ENCODE measurements at places on chromosomes 2 and 18. TPM values are rescaled to one million over a fixed set of nuclear protein-coding genes. Genes with fewer than 3 reads are reported as not detected.
A peak's percentile ranks its signal among the peaks of the same experiment; 100 is the strongest.

- no peak overlapping the region for H3K27ac ChIP-seq
- no peak overlapping the region for H3K4me3 ChIP-seq
- peak; percentile 34 for DNase-seq
- H3K36me3 ChIP-seq: no peaks in the 10 kb centered on the region
These were observed 79.4 kb downstream of the TMEM182 start for GRCh38 chr2:102841107-102841840.

Gene MC4R
- total RNA-seq: not detected

GRCh38 chr2:12313445-12314126 is 403.1 kb upstream of the TRIB2 start:
- peaks cover 21% of the 10 kb centered on the region for H3K4me1 ChIP-seq
- H3K36me3 ChIP-seq: no peaks in the 10 kb centered on the region
- no peak overlapping the region for H3K27ac ChIP-seq
- no peak overlapping the region for H3K4me3 ChIP-seq

Gene NRP2
- 183 TPM for total RNA-seq

DNA sequence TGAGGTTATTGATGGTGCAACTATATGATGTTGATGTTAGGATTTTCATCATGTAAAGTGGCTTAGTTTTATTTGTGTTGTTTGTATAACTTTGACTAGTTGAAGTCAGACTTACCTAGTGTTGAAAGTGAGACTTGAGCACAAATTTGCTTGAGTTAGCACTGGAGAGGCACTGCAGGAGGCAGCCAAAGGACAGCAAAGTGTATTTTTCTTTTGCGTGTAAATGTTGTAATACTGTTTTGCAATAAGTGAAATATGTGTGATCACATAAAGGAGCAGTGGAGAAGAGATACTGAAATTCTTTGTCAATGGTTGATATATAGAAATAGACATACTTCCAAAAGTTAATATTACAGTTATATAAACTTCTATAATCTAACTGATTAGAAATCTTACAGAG is 332.0 kb upstream of the RAB12 start:
- no peaks in the 10 kb centered on the region for H3K27me3 ChIP-seq
- H3K27ac ChIP-seq: no peak overlapping the region
- H3K4me3 ChIP-seq: no peak overlapping the region
- DNase-seq: no peak
- H3K4me1 ChIP-seq: no peaks in the 10 kb centered on the region
- H3K36me3 ChIP-seq: no peaks in the 10 kb centered on the region

Gene PLCD4
- total RNA-seq: 2.5 TPM

- no peak for DNase-seq
- no peaks in the 10 kb centered on the region for H3K36me3 ChIP-seq
- no peaks in the 10 kb centered on the region for H3K27me3 ChIP-seq
- no peak overlapping the region for H3K4me3 ChIP-seq
These were observed 120.9 kb downstream of the RNF152 start for GRCh38 chr18:61771861-61772260.

GRCh38 chr2:10053351-10053750 is 10.0 kb downstream of the KLF11 start:
- H3K4me3 ChIP-seq: no peak overlapping the region
- H3K27ac ChIP-seq: no peak overlapping the region
- peaks cover 30% of the 10 kb centered on the region for H3K36me3 ChIP-seq
- no peaks in the 10 kb centered on the region for H3K27me3 ChIP-seq
- DNase-seq: no peak

Gene AQP12B
- not detected for total RNA-seq

GRCh38 chr2:194205568-194206227 is 1451.3 kb upstream of the SLC39A10 start:
- no peaks in the 10 kb centered on the region for H3K36me3 ChIP-seq
- no peaks in the 10 kb centered on the region for H3K27me3 ChIP-seq
- H3K4me1 ChIP-seq: no peaks in the 10 kb centered on the region
- H3K4me3 ChIP-seq: no peak overlapping the region

DNA sequence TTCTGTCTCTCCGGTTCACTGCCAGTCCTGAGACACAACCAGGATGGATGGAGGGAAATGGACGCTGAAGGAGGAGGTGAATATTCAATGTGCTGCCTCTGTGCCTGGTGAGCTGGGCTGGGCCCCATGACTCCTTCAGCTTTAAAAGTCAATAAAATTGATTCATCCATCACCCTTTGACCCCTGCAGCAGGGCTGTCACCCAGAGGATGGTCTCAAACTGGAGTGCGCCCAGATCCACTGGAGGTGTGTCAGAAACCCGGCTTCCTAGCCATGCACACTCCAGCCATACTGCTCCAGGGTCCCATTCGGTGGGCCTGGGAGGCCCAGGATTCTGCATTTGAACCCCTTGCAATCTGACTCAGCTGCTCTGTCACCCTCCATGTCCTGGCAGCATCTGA is 94.1 kb upstream of the BOD1L2 start:
- H3K4me1 ChIP-seq: no peaks in the 10 kb centered on the region
- DNase-seq: no peak
- peaks cover 2% of the 10 kb centered on the region for H3K27me3 ChIP-seq
- no peak overlapping the region for H3K4me3 ChIP-seq
- no peaks in the 10 kb centered on the region for H3K36me3 ChIP-seq

DNA sequence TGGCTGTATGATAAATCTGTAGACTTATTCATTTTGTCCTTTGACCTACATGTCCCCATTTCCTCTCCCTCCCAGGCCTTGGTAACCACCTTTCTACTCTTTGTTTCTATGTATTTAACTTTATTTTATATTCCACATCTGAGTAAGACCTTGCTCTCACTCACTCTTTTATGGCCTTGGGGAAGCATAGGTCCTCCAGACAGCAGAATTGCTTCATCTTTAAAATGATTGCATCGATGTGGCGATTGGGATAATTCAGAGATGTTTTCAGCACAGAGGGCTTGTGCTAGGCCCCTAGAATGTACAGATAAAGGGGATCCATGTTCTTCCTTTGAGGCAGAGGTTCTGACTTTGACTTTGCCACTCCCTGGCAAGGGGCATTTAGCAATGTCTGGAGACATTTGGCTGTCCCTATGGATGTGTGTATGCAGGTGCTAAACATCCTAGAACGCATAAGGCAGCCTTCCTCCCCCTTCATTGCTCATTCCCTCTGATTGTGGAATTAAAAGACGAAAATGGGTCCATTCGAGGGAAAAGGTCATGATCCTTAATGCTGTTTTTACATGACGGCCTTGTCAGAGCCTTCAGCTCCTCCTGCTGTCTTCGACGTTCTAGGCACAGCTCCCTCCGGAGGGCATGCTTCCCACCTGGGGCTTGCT is 1.2 kb upstream of the GPR39 start:
- H3K4me3 ChIP-seq: peak overlapping the region; percentile 79
- DNase-seq: no peak

- DNase-seq: no peak
- H3K4me3 ChIP-seq: no peak overlapping the region
- peaks cover 82% of the 10 kb centered on the region for H3K36me3 ChIP-seq
- no peaks in the 10 kb centered on the region for H3K27me3 ChIP-seq
These were observed 9.9 kb downstream of the CCT7 start for GRCh38 chr2:73243884-73244570.

- H3K36me3 ChIP-seq: peaks cover 43% of the 10 kb centered on the region
- peak overlapping the region; percentile 57 for H3K27ac ChIP-seq
- H3K4me3 ChIP-seq: peak overlapping the region; percentile 99
- peak; percentile 90 for DNase-seq
These were observed 809 bp downstream of the DBI start for GRCh38 chr2:119367472-119368099.

DNA sequence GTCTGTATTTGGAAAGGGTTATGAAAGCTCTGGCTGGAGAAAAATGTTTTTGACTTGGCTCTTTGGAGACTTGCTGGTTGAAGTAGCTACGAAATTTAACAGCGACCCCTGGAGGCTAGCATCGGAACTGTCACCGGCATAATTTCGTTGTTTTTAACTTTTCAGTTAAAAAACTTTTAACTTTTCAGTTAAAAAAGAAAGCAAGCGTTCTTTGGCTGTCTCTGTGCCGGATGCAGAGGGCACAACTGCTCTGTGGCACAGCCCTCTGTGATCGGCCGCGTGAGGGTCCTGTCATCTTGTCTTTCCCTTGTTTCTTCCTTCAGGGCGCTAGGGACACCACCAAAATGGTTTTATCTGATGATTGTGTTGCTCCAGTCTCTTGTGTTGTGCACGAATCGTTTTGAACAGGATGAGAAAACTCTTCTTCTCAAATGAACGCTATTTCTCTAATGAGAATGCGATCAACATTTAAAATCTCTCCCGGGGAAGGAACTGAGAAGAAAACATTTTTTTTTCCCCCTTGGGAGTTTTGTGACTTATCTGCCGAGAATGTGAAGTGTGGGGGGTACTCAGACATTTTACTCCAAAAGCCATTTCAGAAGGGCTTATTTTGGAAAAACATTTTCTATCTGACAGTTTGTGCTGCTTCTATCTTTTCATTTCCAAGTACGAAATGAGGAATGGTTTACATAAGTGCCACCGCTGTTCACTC is 57.1 kb downstream of the ADCYAP1 start:
- H3K27me3 ChIP-seq: peaks cover 7% of the 10 kb centered on the region
- H3K4me1 ChIP-seq: no peaks in the 10 kb centered on the region
- H3K4me3 ChIP-seq: peak overlapping the region; percentile 70

GRCh38 chr2:23326330-23326729 is 58.6 kb upstream of the KLHL29 start:
- no peak for DNase-seq
- no peaks in the 10 kb centered on the region for H3K36me3 ChIP-seq
- H3K27ac ChIP-seq: no peak overlapping the region
- no peaks in the 10 kb centered on the region for H3K4me1 ChIP-seq
- H3K4me3 ChIP-seq: no peak overlapping the region
- H3K27me3 ChIP-seq: no peaks in the 10 kb centered on the region

DNA sequence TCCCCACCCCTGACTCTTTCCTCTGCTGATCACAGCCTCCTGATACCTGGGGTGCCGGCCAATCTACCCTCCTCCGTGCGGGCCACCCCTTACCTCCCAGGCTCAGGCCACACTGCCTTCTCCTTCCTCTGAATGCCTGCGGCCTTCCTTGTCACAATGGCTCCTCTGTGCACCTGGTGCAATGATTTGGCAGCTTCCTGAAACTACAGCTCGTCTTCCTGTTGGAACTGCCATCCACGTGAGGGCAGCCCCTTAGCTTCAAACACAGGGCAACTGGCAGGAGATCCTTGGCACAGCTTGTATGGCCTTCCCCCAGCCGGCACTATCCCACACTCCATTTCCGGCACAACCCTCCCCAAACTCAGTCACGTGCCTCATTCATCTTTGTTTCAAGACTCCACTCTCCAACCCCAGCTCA is 69.0 kb downstream of the STPG4 start:
- H3K4me1 ChIP-seq: peaks cover 25% of the 10 kb centered on the region
- DNase-seq: no peak
- H3K27me3 ChIP-seq: no peaks in the 10 kb centered on the region
- no peaks in the 10 kb centered on the region for H3K36me3 ChIP-seq
- H3K4me3 ChIP-seq: no peak overlapping the region
- H3K27ac ChIP-seq: peak overlapping the region; percentile 27

Gene COLEC11
- under 0.01 TPM for total RNA-seq

Gene MC2R
- not detected for total RNA-seq

DNA sequence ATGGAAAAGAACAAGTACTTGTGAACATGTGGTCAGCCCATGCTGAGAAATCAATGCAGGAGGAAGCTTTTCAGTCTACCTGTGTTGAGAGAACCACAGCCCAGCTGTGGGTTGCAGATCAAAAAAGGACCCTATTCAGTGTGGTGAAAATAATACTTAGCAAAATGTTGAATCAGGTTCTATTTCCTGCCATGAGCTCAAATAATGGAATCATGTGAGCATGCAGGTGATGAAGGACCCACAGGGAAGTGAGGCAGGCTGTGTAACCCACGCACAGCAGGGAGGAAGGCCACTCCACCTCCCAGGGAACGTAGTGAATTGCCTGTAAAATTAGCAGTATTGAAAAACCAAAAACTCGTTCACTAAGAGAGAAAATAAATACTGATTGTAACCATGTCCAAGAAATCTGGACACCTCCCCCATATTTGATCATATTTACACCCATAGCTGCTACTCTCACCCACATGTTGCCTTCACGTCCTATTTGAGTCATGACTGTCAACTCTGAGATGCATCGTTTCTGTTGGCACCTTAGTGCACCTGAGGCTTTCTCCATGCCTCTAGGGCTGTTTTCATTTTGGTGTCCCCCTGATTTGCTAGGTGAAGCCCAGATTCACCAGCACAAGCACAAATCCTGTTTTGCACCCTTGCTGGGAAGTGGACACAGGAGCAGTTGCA is 20.5 kb upstream of the BCL2L11 start:
- no peak overlapping the region for H3K4me3 ChIP-seq
- no peak for DNase-seq
- no peaks in the 10 kb centered on the region for H3K4me1 ChIP-seq

Gene SLC8A1
- total RNA-seq: 82.9 TPM

- H3K27me3 ChIP-seq: peaks cover 5% of the 10 kb centered on the region
- H3K36me3 ChIP-seq: no peaks in the 10 kb centered on the region
- peak overlapping the region; percentile 44 for H3K4me3 ChIP-seq
- peaks cover 15% of the 10 kb centered on the region for H3K4me1 ChIP-seq
These were observed 10.8 kb downstream of the EMILIN2 start for GRCh38 chr18:2857491-2858131.

DNA sequence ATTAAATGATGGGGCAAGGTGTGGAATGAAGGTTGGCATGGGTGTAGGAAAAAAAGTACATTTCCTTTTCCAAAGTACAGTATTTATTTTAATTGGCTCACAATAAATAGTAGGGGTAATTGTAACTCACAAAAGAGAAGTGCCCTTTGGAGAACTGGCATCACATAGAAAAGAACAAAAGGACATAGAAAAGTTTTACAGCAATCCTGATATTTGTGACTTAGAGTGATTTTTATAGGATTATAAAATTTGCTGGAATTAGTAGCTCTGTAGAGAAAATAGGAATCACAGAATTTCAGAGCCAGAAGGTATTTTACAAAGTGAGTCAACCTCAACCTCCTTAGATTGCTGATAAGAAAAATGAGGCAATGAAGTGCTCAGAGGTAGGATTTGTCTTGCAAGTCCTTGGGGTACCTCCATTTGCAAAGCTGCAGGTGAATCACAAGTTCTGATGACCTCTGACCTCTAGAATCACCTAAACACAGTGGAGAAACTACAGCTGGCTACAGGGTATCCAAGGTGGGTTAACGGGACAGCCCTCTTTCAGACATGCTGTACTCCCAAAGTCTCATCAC is 133.6 kb downstream of the SOCS6 start:
- no peaks in the 10 kb centered on the region for H3K27me3 ChIP-seq
- no peak overlapping the region for H3K4me3 ChIP-seq
- H3K4me1 ChIP-seq: peaks cover 60% of the 10 kb centered on the region
